ENCODE measurements at places on chromosomes 13 and 19.

DNA sequence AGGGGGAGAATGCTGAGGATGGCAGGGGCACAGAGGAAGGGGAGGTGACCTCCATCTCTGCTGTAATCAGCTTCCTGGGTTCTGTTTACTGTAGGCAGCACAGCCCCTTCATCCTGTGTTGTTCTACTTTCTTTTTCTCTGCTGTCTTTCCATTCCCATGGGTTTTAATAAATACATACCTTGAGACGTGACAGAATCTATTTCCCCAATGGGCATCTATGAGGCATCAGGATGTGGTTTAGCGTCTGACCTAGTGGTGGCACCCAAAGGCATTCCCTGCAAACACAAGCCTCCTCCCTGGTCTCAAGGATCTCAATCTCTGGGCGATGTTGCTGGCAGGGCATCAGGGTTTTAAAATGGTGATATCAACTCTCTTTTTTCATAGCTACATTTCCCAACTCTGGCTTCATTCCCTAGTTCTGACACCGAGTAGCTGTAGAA, 60.8 kb downstream of the ALOX5AP start:
- no peak for DNase-seq

DNA sequence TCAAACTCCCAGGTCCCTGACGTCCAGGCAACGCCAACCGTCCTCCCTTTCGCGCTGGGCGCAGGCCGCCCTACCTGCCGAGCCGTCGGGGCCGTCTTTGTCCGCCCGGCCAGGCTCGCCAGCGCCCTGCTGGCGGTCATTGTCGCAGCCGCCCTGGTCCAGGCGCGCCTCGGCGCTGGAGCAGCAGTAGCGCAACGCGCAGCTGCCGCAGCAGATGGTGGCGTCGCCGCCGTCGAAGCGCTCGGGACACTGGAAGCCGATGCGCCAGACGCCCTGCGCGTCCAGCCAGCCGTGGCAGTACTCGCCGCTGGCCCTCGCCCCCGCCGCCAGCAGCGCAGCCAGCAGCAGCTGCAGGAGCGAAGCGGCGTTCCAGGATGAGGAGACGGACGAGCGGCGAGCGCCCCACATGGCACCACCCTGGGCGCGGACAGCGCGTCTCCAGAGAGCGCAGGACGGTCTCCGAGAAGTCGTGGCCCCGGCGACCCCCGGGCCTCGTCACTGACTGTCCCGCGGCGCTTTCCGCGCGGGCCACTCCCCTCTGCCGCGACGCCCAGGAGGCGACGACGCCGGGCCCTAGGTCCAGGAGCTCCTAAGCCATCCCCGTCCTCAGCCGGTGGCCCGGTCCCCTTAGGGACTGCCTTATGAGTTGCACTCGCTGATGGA, 1.1 kb downstream of the SHISA2 start:
- DNase-seq, result no peak

DNA sequence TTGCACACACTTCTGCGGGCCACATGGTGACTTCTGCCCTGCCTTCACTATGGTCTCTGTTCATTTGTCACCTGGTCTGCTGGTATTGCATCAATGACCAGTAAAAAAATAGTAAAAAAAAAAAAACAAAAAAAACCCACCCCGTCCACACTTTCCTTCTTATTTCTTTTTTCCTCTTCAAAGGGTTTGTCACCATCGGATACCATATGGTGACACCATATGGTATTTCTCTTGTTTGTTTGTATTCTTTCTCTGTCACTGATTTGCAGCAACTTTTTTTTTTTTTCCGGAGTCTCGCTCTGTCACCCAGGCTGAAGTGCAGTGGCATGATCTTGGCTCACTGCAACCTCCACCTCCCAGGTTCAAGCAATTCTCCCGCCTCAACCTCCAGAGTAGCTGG, 26.2 kb upstream of the OR7C2 start:
- no peak for DNase-seq

GRCh38 chr13:90401150-90401549, 946.3 kb upstream of the MIR17HG start:
- no peak for DNase-seq

Data from CD4-positive, alpha-beta T cell treated with Interleukin-15 for 1 hour (primary cell).